ENCODE measurements at places on chromosomes 13 and 19.
A peak's percentile ranks its signal among the peaks of the same experiment; 100 is the strongest.

GRCh38 chr13:35984287-35984686, 146.9 kb downstream of the DCLK1 start:
- no peak for DNase-seq

DNA sequence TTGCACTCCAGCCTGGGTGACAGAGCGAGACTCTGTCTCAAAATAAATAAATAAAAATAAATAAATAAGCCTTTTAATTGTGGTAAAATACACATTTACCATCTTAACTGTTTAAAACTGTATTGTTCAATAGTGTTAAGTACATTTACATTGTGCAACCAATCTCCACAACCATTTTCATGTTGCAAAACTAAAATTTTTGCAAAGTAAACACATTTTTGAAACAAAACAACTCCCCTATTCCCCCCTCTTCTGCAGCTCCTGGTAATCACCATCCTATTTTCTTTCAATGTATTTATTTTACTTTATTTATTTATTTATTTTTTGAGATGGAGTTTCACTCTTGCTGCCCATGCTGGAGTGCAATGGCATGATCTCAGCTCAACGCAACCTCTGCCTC, 5.8 kb upstream of the B9D2 start:
- no peak for DNase-seq

DNA sequence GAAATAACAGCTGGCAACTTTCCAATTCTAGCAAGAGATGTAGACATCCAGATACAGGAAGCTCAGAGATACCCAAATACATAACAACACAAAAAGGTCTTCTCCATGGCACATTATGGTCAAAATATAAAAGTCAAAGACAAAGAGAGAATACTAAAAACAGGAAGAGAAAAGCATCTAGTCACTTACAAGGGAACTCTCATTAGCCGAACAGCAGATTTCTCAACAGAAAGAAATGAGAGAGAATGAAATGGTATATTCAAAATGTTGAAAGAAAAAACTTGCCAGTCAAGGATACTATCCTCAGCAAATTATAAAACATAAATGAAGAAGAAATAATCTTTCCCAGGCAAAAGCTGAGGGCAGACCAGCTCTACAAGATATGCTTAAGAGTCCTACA, 12.4 kb downstream of the ZNF780A start:
- no peak for DNase-seq

DNA sequence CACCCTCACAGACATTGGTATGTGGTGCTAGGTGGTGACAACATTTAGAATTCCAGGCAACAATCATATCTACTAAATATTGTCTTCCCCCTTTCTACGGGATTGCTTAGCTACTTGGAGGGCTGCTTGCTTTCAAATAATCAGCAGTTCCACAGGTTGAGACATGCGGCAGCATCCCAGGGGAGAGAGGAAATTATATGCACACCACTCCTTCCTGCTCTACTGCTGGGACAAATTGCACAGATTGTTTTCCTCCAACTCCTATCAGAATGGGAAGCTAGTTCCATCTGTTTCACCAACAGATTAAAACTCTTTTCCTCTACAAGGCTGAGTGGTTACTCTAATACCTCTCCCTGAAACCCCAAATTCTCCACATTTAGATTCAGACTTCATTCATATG, 275.4 kb downstream of the DNAJC15 start:
- no peak for DNase-seq

DNA sequence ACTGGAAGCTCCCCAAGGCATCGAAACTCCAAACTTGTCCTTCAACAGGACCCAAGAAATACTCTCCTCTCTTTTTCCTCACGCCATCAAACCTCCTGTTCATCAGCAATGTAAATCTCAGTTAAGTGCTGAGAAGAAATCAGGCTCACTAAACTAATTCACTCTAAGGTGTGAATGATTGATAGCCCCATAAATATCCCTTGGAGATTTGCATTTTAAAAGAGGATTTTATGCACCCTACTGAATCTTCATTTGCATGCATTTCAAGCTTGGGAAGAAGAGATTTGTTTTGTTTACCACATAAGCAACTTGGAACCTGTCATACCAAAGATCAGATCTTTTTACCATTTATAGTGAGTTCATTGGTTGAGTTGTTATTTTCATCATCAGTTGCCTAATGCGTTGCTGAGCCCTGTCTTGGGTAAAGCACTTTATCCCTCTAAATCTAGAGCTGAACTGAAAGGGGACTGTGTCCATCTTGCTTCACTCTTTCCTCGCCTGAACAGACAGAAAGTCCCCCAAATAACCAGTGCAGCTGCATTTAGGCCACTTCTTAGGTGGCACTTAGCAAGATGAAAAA, 40.2 kb upstream of the GSX1 start:
- peak; percentile 18 for DNase-seq

DNA sequence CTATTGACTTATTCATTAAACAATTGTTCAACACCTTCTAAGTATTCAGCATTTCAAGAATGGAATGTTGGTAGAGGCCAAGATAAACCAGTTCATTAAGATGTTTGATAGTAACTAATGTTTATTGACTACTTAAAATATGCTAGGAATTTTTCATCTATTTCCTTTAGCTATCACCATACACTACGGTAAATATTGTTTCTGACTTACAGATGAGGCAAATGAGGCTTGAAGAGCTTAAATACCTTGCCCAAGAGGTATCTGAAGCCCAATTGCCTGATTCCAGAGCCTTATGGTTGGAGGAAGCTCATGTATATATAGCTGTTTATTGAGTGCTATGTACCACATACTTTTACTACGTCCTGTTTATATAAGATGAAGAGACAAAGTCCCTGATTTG, 286.2 kb downstream of the NDFIP2 start:
- DNase-seq: no peak

DNA sequence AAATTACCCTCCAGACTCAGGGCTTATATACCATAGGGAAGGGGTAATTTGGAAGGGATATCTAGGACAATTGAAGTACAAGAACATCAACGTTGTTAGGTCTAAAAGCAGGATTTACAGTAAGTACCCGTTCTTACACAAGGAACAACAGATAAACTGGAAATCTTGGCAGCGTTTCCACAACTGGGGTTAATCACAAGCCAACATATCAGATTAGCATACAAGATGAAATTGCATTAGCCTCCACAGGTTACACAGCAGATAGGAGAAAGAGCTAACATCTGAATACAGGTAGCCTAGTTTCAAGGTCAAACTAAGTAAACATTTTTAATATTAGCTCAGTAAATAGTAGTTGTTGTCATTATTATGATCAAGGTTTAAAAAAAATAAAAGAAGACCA, 1214.0 kb upstream of the PCDH20 start:
- no peak for DNase-seq

GRCh38 chr13:60043262-60043661, 120.5 kb downstream of the DIAPH3 start:
- no peak for DNase-seq

GRCh38 chr13:96403241-96403640, 313.3 kb downstream of the HS6ST3 start:
- DNase-seq: no peak

GRCh38 chr13:26495750-26496149, 61.7 kb upstream of the WASF3 start:
- no peak for DNase-seq

DNA sequence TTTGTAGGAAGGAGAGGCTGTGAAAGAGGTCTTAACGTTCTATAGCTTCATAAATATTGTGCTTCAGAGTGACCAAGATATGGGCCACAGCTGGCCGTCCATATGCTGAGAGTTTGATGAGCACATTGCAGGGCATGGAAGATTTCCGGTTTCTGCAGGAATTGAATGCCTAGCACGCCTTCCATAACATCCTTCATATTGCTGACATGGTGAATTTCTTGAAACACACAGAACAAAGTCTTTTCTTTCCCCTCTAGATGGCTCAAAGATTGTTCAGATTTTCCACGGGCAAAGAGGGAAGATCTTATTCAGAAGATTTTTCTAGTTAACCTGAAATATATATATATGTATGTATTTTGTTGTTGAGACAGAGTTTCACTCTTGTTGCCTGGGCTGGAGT, 42.4 kb downstream of the ADGRE2 start:
- DNase-seq: no peak

GRCh38 chr13:20157151-20157796, 3.6 kb downstream of the GJA3 start:
- no peak for DNase-seq

- DNase-seq: no peak
Measured at GRCh38 chr19:1252221-1252820, 3.9 kb downstream of the MIDN start.

- DNase-seq: no peak
Measured at GRCh38 chr19:50912727-50913716, 1.8 kb upstream of the KLK4 start.
